ENCODE measurements at places on chromosomes 3 and 15. TPM values are rescaled to one million over a fixed set of nuclear protein-coding genes. Genes with fewer than 3 reads are reported as not detected.

The RTP4 gene
- not detected for total RNA-seq

The CEMIP gene
- total RNA-seq, result 0.33 TPM

- peak overlapping the region; percentile 80 for H3K27ac ChIP-seq
- peak overlapping the region; percentile 77 for H3K4me3 ChIP-seq
- H3K4me1 ChIP-seq, result peaks cover 17% of the 10 kb centered on the region
- H3K27me3 ChIP-seq, result no peaks in the 10 kb centered on the region
These were observed 661 bp upstream of the PARP14 start for GRCh38 chr3:122679882-122680474.

The KLHL24 gene
- 21.2 TPM for total RNA-seq

- no peaks in the 10 kb centered on the region for H3K27me3 ChIP-seq
- peaks cover 32% of the 10 kb centered on the region for H3K4me1 ChIP-seq
- H3K27ac ChIP-seq, result peak within 1 kb of the TSS; percentile 99
These were observed at the start of gene CHST2 for GRCh38 chr3:143119009-143119914. CHST2 (plus strand) TSS chr3:143119771; CDS start chr3:143120817, 1,046 bp downstream.

DNA sequence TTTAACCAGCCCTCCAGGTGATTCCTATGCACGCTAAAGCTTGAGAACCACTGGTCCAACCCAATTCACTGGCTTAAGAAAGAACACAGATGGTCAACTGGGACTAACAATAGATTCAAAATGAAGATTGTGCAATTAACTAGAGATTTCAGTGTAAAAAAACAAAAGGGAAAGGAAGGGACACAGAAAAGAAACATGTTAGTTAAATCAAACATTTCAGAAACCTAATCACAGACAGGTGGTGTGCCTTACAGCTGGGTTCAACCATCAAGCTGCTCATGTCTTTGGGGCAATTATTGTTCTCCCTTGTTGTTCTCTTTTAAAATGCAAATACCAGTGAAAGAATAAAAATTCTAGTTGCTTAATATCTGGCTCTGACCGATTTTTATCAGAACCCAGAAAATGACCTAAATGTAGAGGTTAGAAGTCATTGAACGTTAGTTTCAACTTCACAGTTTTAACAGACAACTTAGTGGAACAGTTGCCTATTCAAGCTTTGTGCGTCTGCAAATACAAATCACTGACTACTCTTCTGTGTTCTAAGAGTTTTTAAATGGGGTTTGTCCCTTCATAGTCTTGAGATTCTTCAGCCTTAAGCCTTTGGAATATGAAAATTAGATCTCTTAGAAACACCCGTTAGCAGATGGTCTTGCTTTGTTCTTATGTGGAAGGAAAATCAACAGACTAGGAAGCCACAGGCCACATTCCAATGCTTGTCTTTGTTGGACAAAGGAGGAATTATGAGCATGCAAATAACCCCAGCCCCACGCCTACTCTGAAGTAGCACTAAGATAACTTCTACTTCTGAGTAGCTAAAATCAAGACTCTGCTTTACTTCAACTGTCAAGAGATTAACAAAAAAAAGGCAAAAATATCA lies 223.4 kb downstream of the ATP8B4 start:
- no peak for DNase-seq
- H3K4me1 ChIP-seq, result no peaks in the 10 kb centered on the region
- no peak overlapping the region for H3K27ac ChIP-seq
- H3K36me3 ChIP-seq, result no peaks in the 10 kb centered on the region

- no peak overlapping the region for H3K27ac ChIP-seq
- H3K4me3 ChIP-seq, result no peak overlapping the region
- no peaks in the 10 kb centered on the region for H3K36me3 ChIP-seq
- no peaks in the 10 kb centered on the region for H3K27me3 ChIP-seq
- no peaks in the 10 kb centered on the region for H3K4me1 ChIP-seq
- DNase-seq, result no peak
These were observed 7.5 kb downstream of the ADPRH start for GRCh38 chr3:119586733-119587172.

The ACVR2B gene
- 20.5 TPM for total RNA-seq

The CHCHD6 gene
- total RNA-seq, result 18.6 TPM

The ZPLD1 gene
- total RNA-seq, result not detected

The LHFPL4 gene
- total RNA-seq, result not detected

The TMCC1 gene
- total RNA-seq, result 8.5 TPM

- no peaks in the 10 kb centered on the region for H3K36me3 ChIP-seq
- peak overlapping the region; percentile 65 for H3K27ac ChIP-seq
- no peaks in the 10 kb centered on the region for H3K27me3 ChIP-seq
These were observed 85.5 kb downstream of the LIPC start for GRCh38 chr15:58517252-58517681.

The CXCR6 gene
- total RNA-seq, result not detected

GRCh38 chr3:194023501-194024280 lies 112.3 kb upstream of the HES1 start:
- no peaks in the 10 kb centered on the region for H3K36me3 ChIP-seq
- no peak overlapping the region for H3K27ac ChIP-seq
- no peaks in the 10 kb centered on the region for H3K27me3 ChIP-seq
- H3K4me3 ChIP-seq, result no peak overlapping the region

DNA sequence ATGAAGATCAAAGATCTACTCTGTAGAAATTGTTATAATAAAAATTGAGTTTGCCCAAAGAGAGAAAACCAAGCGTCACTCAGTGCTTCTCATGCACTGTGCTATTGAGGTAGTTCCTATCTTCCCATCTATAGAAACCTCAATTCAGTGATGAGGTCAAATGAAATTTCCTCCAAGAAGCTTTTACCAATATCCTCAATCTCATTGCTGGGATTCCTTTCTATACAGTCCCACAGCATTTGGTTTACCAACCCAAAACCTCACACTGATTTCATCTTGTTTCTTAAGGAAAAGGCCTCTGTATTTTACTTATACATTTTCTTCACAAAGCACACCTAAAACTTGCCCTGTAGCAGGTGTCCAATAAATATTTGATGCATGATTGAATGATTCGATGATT lies 147.2 kb downstream of the ALCAM start:
- no peak overlapping the region for H3K4me3 ChIP-seq
- H3K4me1 ChIP-seq, result no peaks in the 10 kb centered on the region
- no peak overlapping the region for H3K27ac ChIP-seq
- DNase-seq, result no peak
- no peaks in the 10 kb centered on the region for H3K36me3 ChIP-seq

GRCh38 chr3:47847801-47848518 lies 45.0 kb downstream of the DHX30 start:
- no peaks in the 10 kb centered on the region for H3K27me3 ChIP-seq
- H3K36me3 ChIP-seq, result peaks cover 99% of the 10 kb centered on the region
- no peak overlapping the region for H3K27ac ChIP-seq
- no peak overlapping the region for H3K4me3 ChIP-seq

DNA sequence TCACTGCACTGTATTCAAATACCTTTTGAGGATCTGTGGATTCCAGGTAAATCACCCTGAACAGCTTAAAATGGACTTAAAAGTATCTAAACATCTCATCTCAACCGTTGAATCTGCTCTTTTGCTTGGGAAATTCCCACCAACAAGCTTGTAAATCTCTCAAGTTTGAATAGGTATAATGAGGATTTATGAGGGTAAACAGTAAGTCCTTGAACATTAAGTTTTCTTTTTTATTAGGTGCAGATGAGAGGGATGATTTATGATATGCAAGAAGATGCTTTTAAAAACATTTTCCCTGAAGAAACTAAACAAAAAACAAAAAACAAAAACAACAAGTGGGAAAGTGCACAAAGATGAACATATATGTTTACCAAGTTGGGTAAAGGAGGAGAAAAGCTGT lies 290.6 kb downstream of the ROBO1 start:
- no peak for DNase-seq
- H3K27me3 ChIP-seq, result no peaks in the 10 kb centered on the region
- no peak overlapping the region for H3K4me3 ChIP-seq
- H3K27ac ChIP-seq, result no peak overlapping the region
- no peaks in the 10 kb centered on the region for H3K36me3 ChIP-seq

DNA sequence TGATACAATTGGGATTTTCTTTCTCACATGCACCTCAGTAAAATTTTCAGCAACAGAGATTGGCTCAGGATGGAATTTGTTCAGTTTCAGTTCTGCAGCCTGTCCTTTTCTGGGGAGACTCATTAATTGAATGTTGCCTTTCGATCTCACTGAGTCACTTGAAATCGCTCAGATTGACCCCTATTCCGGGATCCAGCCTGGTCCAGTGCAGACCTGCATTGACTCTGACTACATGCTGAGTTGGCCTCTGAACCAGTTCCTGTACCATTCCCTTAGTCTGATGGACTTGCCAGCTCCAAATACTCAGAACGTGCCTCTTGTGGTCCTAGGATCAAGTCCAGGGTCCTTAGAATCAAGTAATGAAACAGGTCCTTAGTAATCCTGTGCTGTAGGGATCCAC lies 9.4 kb downstream of the IGF1R start:
- H3K4me1 ChIP-seq, result no peaks in the 10 kb centered on the region
- H3K27ac ChIP-seq, result no peak overlapping the region
- DNase-seq, result no peak

The ATP2B2 gene
- not detected for total RNA-seq

DNA sequence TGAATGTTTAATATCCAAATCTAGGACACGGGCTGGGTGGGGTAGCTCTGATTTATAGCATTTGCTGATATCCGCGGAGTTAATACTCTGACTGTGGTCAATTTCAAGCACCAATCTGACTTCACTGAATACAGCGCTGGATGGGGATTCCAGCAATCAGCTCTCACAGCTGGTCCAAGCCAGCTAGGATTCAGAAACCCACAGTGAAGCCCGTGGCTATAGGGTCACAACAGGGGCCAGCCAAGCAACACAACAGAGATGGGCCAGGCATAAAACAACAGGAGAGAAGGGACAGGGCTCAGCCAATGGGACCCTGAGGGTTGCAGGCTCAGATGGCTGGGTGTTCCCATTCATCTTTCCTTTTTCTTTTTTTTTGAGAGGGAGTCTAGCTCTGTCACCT lies 5.4 kb upstream of the LMAN1L start:
- H3K4me1 ChIP-seq, result peaks cover 7% of the 10 kb centered on the region
- no peak for DNase-seq
- no peak overlapping the region for H3K27ac ChIP-seq
- peaks cover 20% of the 10 kb centered on the region for H3K36me3 ChIP-seq
- H3K27me3 ChIP-seq, result no peaks in the 10 kb centered on the region

The TRH gene
- not detected for total RNA-seq

The ADGRG7 gene
- total RNA-seq, result not detected

DNA sequence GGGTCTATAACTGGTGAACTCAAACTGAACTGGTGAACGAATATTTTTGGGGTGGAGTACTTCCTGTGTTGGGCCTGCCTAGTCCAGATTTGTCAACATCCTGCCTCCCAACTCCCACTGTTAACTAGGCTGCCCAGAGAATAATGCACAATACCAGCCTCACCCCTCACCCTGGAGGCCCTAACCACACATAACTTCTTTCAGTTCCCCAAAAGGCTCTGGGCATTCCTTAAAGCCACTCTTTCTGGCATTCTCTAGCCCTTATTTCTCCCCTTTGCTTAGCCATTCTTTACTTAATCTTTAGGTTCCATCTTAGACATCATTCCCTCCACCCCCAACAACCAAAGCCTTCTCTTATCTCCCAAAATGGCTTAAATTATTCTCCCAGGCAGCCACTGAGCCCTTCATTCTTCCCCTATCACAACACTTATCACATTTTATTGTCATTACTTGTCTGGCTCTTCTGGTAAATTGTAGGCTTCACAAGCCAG lies 9.1 kb upstream of the SEC11A start:
- H3K4me3 ChIP-seq, result no peak overlapping the region
- peaks cover 12% of the 10 kb centered on the region for H3K4me1 ChIP-seq
- no peaks in the 10 kb centered on the region for H3K27me3 ChIP-seq
- peak; percentile 40 for DNase-seq
- H3K36me3 ChIP-seq, result no peaks in the 10 kb centered on the region
- H3K27ac ChIP-seq, result peak overlapping the region; percentile 50

The TMC3 gene
- not detected for total RNA-seq

GRCh38 chr3:58388550-58389091 lies 45.0 kb downstream of the PDHB start:
- H3K36me3 ChIP-seq, result no peaks in the 10 kb centered on the region
- no peak overlapping the region for H3K27ac ChIP-seq
- no peak overlapping the region for H3K4me3 ChIP-seq
- H3K4me1 ChIP-seq, result no peaks in the 10 kb centered on the region
- no peaks in the 10 kb centered on the region for H3K27me3 ChIP-seq
- DNase-seq, result no peak

The CAV3 gene
- not detected for total RNA-seq

- no peaks in the 10 kb centered on the region for H3K36me3 ChIP-seq
- DNase-seq, result no peak
- no peaks in the 10 kb centered on the region for H3K27me3 ChIP-seq
- H3K27ac ChIP-seq, result no peak overlapping the region
- no peak overlapping the region for H3K4me3 ChIP-seq
These were observed 13.0 kb downstream of the ZBED2 start for GRCh38 chr3:111582120-111582474.

DNA sequence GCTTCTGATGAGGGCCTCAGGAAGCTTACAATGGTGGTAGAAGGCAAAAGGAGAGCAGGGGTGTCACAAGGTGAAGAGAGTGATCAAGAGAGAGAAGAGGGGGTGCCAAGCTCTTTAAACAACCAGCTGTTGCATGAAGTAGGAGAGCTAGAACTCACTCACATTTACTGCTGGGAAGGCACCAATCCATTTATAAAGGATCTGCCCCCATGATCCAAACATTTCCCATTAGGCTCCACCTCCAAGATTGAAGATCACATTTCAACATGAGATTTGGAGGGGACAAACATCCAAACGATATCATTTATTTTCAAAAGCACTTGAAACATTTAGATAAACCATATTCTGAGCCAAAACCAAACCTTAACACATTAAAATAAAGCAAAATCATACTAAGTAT lies 26.3 kb downstream of the ANKRD28 start:
- no peaks in the 10 kb centered on the region for H3K36me3 ChIP-seq
- no peaks in the 10 kb centered on the region for H3K4me1 ChIP-seq
- no peak overlapping the region for H3K4me3 ChIP-seq
- no peak overlapping the region for H3K27ac ChIP-seq
- no peak for DNase-seq
- H3K27me3 ChIP-seq, result no peaks in the 10 kb centered on the region

DNA sequence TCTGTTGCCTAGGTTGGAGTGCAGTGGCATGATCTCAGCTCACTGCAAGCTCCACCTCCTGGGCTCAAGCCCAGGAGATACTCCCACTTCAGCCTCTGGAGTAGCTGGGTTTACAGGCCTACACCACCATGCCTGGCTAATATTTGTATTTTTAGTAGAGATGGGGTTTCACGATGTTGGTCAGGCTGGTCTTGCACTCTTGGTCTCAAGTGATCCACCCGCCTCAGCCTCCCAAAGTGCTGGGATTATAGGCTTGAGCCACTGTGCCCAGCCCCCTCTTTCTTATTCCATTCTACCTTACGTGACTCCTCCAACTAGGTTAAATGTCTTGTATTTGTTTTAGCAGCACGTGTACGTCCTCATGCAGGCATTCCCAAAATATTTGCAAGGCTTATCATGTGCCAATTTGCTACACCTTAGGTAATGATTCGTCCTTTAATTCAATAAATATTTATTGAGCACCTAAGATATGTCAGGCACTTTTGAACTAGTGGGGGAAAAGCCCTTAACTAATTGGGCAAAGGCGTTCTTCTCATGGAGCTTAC lies 14.9 kb upstream of the MAGI1 start:
- H3K4me1 ChIP-seq, result no peaks in the 10 kb centered on the region
- H3K27me3 ChIP-seq, result no peaks in the 10 kb centered on the region
- no peak for DNase-seq
- H3K4me3 ChIP-seq, result no peak overlapping the region
- no peak overlapping the region for H3K27ac ChIP-seq

The RETNLB gene
- total RNA-seq, result not detected

Measured in K562 (cell line).